ENCODE measurements at places on chromosomes 7 and 10.

- DNase-seq, result no peak
Observed at GRCh38 chr10:42593284-42593683, 45.1 kb downstream of the ZNF33B start.

GRCh38 chr10:13503745-13504463 is 24.9 kb downstream of the BEND7 start:
- DNase-seq, result no peak

DNA sequence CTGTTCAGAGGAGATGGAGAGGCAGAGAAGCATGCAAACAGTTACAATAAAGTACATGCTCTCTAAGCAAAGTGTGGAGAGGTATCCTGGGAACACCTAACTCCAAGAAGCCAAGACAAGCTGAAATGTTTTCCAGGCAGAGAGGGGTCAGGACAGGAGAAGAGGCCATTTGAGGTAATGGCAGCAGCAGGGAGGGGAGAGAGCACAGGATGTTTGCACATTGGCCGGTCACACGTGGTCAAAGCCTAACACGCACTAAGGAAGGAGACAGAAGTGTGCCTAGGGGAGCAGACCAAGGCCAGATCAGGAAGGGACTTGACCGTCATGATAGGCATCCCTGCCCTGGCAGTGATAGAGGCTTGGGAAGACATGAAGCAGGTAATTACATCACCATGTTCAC is 101.5 kb downstream of the CTTNBP2 start:
- no peak for DNase-seq

DNA sequence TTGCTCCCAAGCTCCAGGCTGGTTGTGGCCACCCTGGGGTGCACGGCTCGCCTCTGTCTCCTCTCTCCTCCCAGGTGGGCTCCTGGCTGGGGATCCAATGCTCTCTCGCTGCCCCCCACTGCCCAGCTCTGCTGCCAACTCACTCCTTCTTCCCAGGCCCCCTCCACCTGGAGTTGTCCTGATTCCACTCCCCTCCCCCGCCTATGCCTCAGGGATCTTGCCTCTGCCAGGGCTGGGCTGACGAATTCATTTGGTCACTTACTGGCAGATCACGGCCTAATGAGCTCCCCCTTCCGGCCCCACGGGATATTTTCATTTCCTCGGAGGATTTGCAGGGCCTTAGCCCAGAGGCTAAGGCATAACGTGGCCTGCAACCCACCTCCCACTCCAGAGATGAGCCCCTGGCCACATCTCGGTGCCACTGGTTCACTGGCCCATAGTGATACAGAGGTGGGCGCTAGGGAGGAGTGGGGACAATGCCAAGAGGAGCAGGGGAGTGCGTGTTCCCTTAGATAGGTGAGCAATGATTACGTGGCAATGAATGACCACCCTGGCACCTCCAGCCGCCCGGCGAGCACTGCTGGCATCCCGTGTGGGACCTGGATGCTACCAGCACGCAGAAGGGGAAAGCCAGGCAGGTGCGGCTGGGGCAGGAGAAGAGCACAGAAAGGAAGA is 344.6 kb upstream of the SHH start:
- DNase-seq, result peak; percentile 65

- DNase-seq, result no peak
Observed at GRCh38 chr10:17049195-17049594, 80.4 kb downstream of the CUBN start.

GRCh38 chr7:108347616-108348015 is 108.6 kb downstream of the NRCAM start:
- peak; percentile 13 for DNase-seq

DNA sequence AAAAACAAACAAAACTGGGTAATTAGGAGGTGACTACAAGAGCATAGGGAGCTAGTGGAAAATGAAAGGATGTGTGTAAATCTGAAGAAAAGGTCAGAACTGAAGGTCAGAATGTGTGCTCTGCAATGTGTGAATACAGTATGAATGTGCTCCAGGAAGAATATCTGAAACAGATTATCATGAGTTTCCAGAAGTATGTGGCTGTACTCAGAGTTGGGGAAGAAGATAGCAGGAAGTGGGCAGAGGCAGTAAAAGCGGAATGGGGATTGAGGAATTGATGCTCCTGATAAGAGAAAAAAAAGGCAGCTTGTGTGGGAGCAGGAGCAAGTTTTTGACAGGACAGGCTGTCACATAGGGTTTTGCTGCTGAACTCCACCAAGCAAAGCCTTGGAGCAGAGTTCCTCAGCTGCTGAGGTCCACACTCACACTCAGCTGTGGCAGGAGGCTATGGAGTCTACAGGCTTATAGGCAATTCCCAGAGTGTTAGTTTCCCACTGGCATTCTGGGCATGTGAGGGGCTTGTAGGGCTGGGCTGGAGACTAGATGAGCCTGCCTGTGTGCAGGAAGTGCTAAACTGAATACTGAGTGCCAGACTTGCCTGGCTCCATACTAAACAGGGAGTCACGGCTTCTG is 22.9 kb downstream of the H2AZ2 start:
- no peak for DNase-seq

GRCh38 chr7:158499082-158499455 is 88.6 kb downstream of the PTPRN2 start:
- no peak for DNase-seq

DNA sequence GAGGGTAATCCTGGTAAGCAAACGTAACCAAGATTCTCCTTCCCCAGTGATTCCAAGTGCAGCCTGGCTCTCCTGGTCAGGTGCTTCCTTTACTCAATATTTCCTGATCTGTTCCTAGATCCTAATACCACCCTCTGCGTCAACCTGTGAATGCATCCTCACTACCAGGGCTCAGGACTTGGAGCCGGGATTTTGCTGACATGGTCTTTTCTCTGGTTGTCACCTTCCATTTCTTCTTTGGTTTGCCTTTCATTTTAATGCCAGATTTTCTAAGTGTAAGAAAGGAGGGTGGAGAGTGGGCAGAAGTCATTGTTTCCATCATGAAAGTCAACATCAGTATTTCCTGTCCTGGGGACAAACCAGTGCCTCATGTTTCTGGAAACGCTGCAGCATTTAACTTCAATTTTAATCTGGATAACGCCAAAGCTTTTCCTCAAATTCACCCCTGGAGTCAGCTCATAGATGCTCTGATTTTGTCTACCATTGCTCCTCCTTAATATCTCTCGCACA is 210.4 kb upstream of the ZNF32 start:
- no peak for DNase-seq

DNA sequence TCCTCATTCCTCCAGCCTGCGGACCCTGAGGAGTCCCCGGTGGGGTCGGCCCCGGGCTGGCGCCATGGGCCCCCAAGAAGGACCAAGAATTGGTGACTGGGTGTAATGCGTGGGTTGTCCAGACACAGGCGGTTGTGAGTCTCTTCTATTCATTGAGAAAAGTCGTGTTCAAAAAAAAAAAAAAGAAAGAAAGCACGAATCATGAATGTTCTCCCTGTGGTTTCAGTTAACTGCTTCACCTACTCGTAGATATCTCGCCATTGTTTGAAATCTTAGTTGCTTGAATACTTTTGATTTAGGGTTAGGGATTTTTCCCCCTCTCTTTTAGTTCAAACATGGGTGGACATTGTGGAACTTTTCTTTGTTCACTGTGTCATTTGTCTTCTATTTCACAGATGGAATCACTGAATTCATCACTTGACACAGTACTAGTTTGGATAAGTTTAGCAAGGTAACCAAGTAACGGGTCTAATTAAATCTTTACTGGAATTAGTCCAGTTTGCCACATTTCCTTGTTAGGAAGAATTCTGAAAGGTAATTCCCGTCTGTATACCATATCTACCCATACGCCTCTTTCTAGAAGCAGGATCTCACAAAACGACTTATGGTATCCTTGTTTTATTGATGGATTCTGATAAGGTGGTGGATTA is 775 bp downstream of the STARD3NL start:
- no peak for DNase-seq

Measured in HEK293T (cell line).